ENCODE measurements at places on chromosomes 5 and 9.
A peak's percentile ranks its signal among the peaks of the same experiment; 100 is the strongest.

GRCh38 chr5:181194489-181195248 is 10.3 kb downstream of the TRIM7 start:
- no peak for DNase-seq

- peak; percentile 7 for DNase-seq
Measured at GRCh38 chr9:129933185-129934040, 98.2 kb downstream of the USP20 start.

DNA sequence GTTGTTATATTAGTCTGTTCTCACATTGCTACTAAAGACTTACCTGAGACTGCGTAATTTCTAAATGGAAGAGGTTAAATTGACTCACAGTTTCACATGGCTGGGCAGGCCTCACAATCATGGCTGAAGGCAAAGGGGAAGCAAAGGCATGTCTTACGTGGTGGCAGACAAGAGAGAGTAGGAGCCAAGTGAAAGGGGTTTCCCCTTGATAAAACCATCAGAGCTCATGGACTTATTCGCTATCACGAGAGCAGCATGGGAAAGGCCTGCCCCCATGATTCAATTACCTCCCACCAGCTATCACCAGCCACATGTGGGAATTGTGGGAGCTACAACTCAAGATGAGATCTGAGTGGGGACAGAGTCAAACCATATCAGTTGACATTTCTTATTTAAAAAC is 374.5 kb upstream of the RORB start:
- DNase-seq, result no peak

GRCh38 chr5:133324926-133325325 is 273.1 kb downstream of the HSPA4 start:
- no peak for DNase-seq

DNA sequence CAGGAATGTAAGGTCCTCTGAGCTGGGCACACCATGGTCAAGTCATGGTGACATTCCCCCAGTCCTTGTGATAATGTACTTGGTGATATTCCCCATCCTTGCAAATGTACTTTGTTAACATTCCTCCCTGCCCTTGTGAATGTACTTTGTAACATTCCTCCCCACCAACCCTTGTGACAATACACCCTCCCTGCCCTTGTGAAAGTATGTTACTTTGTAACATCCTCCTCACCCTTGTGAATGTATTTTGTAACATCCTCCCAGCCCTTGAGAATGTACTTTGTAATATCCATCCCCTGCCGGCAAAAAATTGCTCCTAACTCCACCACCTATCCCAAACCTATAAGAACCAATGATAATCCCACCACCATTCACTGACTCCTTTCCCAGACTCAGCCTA is 53.3 kb downstream of the RAPGEF6 start:
- no peak for DNase-seq

DNA sequence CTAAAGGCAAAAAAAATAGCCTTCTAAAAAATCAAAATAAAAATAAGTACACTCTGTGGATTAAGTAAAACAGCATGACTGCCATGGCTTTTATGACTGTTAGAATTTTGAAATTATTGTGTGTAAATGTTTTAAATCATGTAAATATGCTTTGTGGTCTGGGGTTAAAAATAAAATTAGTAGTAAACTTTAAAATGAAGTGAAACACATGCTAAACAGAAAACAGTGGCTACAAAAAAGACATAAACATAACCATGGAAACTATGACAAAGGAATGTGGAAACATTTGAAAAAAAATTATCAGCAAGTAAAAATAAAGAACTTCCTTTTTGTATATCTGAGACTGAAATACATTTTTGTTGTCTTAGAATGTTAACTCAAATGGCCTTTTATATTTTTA is 134.5 kb upstream of the SPEF2 start:
- DNase-seq, result no peak

DNA sequence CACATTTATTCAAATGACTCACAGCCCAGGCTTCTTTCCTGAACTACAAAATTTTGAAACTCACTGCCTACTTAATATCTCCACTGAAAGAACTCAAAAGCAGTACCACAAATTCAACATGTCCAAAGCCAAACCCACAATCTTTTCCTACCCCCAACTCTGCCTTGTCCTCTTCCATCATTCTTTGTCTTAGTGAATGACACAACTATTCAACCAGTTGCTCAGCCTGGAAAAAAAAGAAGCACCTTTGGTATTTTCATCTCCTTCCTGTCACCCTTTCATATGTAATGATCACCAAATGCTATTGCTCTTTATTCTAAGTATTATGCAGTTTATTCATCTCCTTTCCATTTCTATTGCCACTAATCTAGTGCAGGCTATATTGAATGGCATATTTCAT is 216.3 kb downstream of the TMEM232 start:
- no peak for DNase-seq

GRCh38 chr5:74476819-74477453 is 163.6 kb downstream of the ENC1 start:
- no peak for DNase-seq

DNA sequence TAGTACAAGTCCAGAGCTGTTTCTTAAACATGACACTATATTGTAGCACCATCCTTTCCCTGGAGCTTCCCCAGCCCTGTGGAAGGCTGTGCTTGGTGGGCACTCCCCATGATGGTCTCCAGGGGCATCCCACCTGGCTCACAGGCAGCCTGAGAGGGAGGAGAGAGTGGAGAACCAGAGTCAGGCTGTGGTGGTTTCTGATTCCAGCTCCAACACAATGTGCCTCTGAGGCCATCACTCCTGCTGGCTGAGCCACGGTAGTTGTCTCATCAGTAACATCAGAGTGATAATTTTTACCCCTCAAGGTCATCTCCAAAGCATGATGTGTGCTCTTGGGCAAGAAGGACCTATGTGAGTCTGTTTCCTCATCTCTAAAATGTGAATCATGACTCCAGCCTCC is 398.0 kb downstream of the CDK5RAP2 start:
- no peak for DNase-seq

DNA sequence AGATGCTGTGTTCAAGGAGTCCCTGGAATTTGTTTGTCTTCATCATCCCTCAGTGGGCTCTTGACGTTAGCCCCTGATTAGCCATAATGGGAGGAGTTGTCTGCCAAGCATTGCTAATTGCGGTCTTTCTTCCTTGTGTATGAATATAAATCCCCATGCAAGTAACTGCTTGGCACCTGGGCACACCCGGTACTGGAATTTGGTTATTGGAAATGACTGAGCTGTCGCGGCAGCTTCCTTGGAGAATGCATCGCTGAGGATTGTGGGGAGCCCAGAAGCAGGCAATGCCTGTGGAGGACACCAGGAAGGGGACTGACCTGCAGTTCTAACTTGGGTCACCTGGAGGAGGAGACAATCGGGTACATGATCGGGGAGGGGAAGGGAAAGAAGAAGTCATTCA is 53.3 kb upstream of the CTSL start:
- DNase-seq, result no peak

- DNase-seq, result no peak
Measured at GRCh38 chr9:20376731-20377375, 245.4 kb downstream of the MLLT3 start.

- peak; percentile 37 for DNase-seq
Measured at GRCh38 chr9:116275418-116276195, 122.0 kb downstream of the PAPPA start.

DNA sequence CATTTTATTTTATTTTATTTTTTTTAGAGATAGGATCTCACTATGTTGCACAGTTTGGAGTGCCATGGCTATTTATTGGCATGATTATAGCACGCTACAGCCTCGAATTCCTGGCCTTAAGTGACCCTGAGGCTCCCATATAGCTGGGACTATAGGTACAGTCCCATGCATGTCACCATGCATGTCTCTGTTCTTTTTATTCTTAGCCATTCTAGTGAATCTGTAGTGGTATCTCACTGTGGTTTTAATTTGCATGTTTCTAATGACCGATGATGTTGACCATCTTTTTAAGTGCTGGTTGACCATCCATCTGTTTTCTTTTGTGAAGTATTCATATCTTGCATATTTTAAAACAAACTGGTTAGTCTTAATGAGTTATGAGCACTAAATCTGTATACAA is 76.1 kb downstream of the SLC44A1 start:
- DNase-seq, result no peak

DNA sequence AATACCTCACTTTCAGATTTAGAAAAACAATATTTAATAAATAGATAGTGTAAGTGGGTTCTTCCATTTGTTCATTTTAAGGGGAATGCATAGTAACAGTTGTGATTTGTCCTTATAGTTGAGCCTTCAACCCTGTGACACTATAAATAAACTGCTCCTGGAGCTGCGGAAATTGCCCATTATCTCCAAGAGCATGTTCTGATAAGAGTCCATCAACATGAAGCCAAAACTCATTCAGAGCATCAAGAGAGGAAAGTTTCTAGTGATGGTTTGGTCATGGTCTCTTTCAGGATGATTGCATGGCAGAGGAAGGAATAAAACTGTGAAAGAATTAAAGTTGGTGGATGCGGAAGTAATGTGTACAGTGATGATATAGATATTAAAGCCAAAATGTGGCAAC is 772.1 kb upstream of the DMAC1 start:
- DNase-seq, result no peak

Measured in EL (cell line).